ENCODE measurements at places on chromosomes 4 and X. TPM values are rescaled to one million over a fixed set of nuclear protein-coding genes. Genes with fewer than 3 reads are reported as not detected.
A peak's percentile ranks its signal among the peaks of the same experiment; 100 is the strongest.

RIPPLY1 gene
- 2.8 TPM for polyA plus RNA-seq

SRPX2 gene
- polyA plus RNA-seq, result 11.6 TPM

SLC9B1 gene
- 4.0 TPM for polyA plus RNA-seq

TNMD gene
- 4.6 TPM for polyA plus RNA-seq

LANCL3 gene
- 0.10 TPM for polyA plus RNA-seq

NWD2 gene
- 0.21 TPM for polyA plus RNA-seq

DNA sequence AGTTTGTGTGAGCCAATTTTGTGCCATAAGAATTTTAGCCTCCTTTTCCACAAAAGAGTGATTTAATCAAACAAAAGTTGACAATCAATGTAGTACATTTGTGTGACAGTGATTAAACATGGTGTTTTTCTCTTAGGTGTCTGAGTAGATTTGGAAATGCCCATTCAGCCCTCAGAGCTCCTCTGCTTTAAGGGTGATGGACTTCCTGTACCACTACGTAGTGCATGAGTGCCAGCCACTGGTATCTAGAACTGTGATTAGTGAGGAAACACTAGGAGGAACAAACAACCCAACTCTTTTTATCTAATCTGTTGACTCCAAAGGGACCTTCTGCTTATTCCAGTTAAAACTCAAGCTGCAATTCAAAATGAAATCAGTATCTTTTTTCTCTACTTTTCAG is 151.7 kb downstream of the SNCA start:
- no peak for DNase-seq

GRCh38 chr4:2417226-2417764 is 1.1 kb downstream of the ZFYVE28 start:
- no peak for DNase-seq

DNA sequence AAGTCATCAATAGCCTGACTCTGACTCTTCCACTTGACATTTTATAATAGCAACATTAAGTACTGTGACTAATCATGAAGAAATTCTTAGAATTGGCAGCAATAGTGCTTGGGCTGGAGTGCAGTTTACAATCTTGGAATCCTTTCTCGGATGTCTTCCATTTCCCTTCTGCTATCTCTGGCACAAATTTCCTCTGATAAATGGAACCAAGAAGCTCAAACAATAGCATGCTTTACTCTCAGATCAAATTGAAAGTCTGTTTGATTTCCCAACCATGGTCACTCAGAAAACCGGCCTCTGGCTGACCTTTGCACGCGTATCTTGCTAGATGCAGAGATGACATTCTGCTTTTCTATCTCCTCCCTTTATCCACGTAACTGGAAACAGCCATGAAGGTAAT is 99.0 kb upstream of the SPANXC start:
- no peak for DNase-seq

DNA sequence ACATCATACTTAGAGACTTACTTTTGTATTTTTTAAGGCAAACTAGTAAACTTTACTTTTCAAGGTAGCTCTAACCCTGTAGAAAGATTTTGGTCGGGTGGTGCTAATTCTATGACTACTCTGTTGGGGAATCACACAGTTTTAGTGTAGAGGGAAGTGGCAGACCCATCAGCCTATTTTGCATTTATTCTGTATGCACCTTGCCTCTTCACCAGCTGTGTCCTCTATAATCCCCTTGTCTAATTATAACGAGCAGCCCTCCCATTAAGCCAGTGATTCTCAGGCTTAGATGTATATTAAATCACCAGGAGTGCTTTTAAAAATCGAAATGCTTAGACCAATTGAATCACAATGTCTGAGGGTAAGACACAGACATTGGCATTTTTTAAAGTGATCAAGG is 78.1 kb downstream of the GALNT7 start:
- DNase-seq, result no peak

GRCh38 chr4:184651899-184652298 is 2.4 kb downstream of the PRIMPOL start:
- no peak for DNase-seq

DNA sequence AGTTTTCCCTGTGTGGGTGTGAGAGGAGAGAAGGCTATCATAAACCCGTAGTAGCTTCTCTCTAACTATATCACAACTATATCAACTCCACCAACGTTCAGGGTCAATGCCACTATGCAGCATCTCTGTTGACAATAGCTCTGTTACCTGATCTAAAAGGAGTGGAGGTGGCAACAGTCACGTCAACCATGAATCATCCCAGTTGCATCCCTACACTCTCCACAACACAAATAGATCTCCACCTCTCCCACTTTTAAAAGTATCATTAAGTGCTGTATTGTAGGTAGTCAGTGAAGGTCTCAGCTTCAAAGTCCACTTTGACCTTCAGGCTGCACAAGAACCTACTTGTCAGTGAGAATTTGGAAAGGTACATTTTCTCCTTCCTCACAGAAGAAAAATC is 600.5 kb upstream of the GRIA3 start:
- peak; percentile 26 for DNase-seq

- no peak for DNase-seq
These were observed 80.2 kb upstream of the FRMPD4 start for GRCh38 chrX:12058087-12058486.

GRCh38 chr4:143280861-143281260 is 55.8 kb upstream of the GAB1 start:
- no peak for DNase-seq

DNA sequence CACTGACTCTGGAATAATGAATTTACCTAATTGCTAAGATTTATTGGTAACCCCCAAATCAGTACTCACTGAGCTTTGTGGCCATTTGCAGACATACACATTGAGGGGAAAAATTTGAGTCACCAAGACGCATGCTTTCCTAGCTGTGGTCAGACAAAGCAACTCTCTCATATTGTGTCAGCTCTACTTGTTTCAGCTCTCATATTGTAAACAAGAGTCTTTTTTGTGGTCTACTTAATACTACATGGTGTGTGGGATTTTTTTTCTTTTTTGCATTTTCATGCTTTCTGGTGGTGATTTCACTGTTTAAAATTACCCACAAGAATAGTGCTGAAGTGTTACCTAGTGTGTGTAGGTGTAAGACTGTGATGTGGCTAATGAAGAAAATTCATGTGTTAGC is 428.2 kb upstream of the GALNT7 start:
- no peak for DNase-seq

GRCh38 chr4:38538517-38538916 is 125.5 kb upstream of the KLF3 start:
- no peak for DNase-seq

GRCh38 chr4:72302981-72303704 is 265.9 kb downstream of the ADAMTS3 start:
- peak; percentile 46 for DNase-seq

DNA sequence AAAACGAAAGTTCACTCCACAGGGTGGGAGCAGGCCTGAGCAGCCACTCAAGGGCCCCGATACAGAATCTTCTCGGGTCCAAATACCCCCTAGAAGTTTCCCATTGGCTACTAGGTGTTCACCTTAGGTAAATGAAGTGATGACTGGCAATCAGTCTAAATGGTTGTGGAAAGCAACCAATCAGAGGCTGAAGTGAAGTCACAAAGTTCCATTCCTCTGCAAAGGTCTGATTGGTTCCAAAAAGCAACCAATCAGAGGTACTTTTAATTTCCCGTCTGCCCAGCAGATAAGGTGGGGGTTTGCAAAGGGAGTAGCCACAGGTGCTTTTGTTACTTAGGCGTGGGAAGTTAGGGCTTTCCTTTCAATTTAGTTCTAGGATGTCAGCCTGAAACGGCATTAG is 58.2 kb upstream of the NKAP start:
- no peak for DNase-seq

- DNase-seq, result no peak
These were observed 123.6 kb downstream of the RBM47 start for GRCh38 chr4:40506066-40506465.

DNA sequence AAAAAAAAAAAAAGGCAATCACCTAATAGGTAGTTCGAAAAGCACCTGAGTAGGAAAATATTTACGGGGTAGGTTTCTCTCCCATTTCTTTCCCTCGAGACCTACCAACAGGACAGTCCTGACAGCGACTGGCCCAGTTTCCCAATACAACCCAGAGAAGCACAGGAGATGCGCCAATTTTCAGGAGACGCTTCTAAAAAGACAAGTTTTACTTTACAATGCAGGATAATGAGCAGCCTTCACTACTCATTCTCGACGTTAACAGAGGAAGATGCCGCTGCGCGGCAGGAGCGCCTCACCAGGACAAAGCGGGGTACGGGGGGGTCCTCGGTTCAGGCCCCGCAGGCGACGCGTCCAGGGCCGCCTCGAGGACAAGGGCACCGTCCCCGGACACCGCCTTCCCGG is 708 bp downstream of the BCLAF3 start:
- DNase-seq, result no peak

DNA sequence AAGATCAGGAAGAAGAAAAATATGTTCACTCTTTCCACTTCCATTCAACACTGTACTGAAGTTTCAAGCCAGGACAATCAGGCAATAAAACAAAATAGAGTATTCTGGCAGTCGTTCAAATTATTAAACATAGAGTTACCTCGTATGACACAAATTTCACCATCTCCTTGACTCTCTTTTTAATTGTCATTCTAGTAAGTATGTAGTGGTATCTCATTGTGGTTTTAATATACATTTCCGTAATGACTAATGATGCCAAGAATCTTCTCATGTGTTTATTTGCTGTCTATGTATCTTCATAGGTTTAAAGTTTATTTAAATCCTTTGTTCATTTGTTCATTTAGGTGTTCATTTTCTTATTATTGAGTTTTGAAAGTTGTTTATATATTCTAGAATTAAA is 352.2 kb downstream of the IDS start:
- DNase-seq, result no peak

DNA sequence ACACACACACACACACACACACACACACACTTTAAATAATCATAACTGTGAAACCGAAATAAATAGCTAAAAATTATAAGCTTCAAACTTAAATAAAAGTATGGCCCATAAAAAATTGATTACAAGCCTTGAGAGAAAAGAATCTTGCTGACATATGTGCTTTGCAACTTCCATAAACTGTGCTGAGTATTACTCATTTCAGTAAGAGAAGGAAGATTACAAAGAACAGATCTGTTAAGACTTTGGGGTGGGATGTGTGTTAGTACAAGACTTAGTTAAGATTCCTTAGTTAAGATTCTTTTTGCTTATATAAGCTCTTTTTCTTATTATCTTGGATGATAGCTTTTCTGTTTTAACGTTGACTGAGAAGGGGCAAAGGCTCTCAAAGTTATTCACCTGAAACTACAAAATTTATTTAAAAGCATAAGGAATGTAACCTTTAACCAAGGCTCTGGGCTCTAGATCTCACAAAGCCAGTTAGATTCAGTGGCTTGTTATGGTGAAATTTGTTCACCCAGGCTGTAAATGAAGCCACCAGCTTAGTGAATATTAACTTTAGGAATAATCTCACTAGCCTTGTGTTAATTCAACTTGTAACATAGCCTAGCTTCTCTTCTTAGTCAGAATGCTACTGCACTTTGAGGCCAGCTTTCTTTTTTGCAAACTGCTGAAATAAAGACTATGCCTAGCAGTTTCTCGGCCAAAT is 58.2 kb downstream of the ARSJ start:
- DNase-seq, result peak; percentile 17

DNA sequence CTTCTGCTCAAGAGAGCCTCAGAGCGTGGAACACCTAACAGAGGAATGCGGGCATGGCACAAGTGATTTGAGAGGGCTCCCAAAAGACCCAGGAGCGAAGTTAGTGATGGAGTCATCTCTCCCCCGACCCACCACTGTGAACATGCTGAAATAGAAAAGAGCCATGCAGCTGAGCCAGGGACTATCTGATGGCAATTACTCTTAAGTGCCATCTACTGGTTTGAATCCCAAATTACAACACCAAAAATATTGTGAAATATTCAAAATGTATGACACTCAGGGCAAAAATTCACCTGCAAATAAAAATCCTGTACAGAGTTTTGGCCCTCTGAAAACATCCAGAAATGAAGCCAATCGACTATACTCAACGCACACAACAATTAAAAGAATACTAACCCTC is 2038.9 kb upstream of the ADGRL3 start:
- DNase-seq, result no peak

DNA sequence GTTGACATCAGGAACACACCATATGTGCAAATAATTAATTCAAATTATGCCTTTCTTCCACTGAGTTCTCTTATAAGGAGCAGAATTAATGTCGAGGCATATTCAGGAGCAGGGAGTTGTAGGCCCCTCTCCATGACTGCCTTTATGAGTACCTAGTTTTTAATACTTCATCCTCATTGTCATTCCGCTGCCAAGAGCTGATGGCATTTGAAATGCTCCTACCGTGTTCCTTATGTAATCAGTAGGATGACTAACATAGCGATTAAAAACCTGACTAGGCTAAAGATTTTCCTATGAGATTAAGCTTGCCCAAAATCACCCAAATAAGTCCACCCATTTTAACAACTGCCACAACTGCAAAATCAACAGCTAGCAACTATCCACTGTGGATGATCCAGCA is 220.6 kb downstream of the DHX15 start:
- no peak for DNase-seq

DNA sequence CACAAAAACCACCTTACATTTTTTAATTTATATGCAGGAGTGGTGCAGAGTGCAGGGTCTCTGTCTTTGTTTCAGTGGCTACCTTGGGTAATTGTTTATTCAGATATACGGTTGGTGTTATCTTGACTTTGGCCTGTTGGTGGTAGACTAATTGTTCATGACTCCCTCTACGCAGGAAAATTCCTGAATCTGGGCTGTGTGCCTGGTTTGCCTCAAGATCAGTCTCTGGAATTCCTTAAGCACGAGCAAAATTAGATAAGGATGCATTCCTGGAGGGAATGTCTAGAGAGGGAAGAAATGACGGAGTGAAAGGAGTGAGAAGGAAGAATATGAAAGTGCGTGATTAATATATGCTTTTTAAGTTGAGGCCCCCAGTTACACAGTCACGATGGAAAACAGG is 576.9 kb upstream of the PCDH10 start:
- no peak for DNase-seq

DNA sequence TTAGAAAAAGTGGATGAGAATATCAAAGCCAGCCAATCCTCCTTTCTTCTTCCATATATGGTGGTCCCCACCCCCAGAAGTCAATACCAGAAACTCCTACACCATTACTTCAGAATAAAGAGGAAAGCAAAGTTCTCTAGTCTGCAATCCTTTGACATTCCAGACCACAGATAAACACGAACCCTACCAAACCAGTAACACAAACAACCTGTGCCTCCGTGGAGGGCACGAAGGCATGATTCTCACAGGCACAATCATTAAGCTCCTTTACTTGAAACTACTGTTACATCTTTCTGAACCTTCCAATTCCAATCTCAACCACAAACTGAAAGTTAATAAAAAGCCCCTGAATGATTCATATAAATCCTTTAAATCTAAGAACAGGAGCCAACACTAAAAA is 16.3 kb downstream of the MAML3 start:
- DNase-seq, result peak; percentile 35

GRCh38 chr4:138090918-138091676 is 151.1 kb downstream of the SLC7A11 start:
- DNase-seq, result no peak

DNA sequence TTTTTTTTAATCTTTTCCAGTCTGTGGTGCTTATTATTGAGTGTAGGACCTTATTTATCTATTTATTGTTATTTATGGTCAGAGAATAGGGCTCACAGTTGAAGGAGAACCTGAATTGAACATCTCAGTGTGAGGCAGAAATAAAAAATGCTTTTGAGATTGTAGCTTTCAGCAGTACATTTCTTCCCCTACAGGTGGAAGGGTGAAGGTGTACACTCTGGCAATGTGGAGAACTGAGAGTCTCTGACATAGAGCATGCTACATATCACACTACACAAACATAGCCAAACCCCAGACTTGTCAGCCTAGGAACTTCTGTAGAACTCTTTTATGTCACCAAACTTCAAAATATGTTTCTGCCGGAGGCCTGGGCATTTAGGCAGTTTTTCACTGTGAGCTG is 140.2 kb downstream of the STIM2 start:
- no peak for DNase-seq

GRCh38 chr4:153570228-153570973 is 104.2 kb downstream of the TMEM131L start:
- no peak for DNase-seq
